ENCODE measurements at places on chromosomes 2 and 18. TPM values are rescaled to one million over a fixed set of nuclear protein-coding genes. Genes with fewer than 3 reads are reported as not detected.

DNA sequence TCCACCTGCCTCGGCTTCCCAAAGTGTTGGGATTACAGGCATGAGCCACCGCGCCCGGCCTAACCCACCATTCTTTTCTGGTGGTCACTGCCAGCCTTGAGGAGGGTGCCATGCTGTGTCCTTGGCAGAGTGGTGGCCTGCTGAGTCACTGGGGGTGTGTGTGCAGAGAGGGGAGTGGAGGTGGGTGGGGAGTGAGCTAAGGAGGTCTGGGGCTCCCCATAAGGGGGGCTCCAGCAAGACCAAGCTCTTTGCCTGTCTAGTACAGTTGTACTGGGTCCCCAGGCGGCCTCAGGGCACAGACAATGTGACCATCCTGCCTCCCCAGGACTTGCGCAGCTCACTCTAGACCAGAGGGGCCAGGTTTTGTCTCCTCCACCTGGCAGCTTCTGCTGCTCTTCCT, 36.1 kb downstream of the LAMA3 start:
- DNase-seq: no peak

Gene FAM210A
- total RNA-seq: 13.4 TPM

DNA sequence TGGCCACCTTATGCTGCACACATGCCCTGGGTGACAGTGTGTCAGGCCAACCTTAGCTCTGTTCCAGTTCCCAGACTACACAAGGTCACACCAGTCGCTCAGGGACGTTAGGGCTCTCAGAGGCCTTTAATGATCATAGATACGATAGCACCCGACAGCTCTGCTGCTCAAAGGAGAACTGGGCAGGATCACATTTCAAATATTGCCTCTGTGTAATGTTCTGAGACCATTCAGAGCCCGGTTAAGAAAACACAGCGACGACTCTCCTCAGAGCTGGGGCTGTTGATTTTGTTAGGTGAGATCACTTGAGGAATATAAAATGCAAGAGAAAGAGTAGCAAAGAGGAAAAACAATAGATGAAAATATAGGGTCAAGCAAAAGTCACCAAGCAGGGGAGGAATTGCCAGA, 166.6 kb upstream of the TANK start:
- no peak for DNase-seq

DNA sequence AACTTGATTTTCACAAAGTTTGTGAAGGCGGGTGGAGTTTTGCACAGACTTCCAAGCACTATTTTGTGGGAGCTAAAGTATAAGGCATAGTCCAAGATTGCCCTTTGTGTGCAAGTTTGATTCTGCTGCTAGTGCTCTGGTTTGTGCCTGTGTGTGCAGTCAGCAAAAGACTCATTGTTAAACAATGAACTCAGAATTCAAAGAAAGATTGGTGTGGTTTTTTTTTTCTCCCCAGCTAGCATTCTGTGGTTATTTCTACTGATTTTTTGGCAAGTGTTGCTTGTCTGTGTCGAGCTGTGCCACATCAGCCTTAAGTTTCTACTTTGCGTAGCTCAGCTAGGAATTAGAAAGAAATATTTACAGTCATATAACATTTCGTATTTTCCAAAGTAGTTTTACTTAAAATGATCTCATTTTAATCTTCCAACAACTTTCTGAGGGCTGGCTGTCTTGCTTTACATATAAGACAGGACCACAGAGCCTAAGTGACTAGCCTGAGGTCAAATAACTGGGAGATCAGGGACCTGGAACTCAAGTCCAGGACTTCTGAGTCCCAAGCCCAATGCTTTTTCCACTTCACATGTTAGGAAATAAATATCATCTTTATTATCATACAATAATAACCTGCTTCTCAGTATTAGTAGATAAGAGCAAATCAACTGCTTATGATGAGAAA, 69.8 kb downstream of the BABAM2 start:
- peak; percentile 62 for DNase-seq

- DNase-seq: no peak
These were observed 394.6 kb upstream of the SETBP1 start for GRCh38 chr18:44286049-44286448.

DNA sequence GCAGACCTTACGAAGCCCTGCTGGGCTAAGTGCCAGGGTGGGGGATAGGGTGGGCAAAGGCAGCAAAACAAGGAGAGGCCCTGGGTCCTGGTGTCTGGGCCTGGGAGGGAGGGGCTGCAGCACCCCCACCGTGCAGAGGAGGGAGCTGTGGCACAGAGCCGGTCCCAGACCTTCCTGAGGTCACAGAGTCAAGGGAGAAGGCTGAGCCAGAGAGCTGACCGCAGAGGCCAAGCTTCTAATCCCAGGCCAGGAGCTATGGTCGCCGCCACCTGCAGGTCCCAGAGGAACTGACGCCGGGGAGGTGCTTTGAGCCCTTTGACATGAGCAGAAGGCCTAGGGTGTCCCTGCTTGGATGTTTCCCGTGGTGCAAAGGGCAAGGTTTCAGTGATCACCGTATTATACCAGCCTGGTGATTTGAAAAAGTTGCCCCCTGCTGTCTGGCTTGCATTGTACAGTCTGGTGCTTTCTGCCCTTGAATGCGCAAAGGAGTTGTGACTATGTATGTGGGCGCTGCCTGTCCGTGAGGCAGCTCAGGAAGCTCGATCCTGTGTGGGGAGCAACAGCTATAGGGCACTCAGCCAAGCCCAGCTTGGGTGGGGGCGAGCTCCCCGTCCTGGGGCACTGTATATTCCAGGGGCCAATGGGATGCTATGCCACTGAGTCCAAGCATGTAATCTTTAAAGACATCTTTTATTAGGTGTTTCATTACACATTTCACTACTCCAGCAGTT, 44.3 kb downstream of the EDAR start:
- DNase-seq: no peak

Gene ANKRD30B
- 0.17 TPM for total RNA-seq

GRCh38 chr2:145692971-145693478, 1173.1 kb upstream of the ZEB2 start:
- DNase-seq: peak; percentile 93

Gene EGR4
- total RNA-seq: 0.07 TPM

- no peak for DNase-seq
These were observed 71.1 kb downstream of the BIRC6 start for GRCh38 chr2:32427672-32428610.

Gene LTBP1
- total RNA-seq: 43.9 TPM

Gene ROCK2
- 22.2 TPM for total RNA-seq

- no peak for DNase-seq
These were observed 29.6 kb upstream of the PXDN start for GRCh38 chr2:1773883-1774282.

GRCh38 chr2:50564766-50565165, 467.2 kb downstream of the NRXN1 start:
- DNase-seq: no peak

Gene PAPOLG
- total RNA-seq: 12.6 TPM

GRCh38 chr2:62196278-62196901, 475 bp downstream of the B3GNT2 start:
- no peak for DNase-seq

DNA sequence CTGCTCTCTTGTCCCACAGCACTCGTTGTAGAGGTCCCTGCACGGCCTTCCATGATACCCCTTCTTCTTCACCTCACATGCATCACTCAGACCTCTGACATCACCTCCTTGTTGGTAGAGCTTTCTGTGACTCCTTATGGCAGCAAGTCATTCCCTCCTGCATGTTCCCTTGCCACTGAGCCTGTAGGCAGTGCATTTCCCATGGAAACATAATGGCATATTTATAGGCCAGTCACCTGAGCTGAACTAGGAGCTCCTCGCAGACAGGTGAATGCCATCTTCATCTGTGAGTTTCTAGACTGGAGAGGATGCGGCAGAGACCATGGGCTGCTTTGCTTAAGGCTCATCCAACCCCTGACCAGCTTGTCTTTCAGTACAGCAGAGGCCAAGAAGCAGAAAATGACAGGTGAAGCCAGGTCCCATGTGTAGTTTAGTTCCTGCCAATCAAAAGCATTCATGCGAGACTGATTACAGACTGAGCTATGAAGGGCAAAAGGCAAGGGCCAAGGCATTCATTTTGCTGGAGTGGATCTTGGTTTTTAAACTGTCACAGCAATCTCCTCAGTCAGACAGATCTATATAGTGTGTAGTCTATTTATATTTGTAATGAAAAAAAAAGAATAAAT, 59.4 kb upstream of the NEDD4L start:
- DNase-seq: no peak

Gene FEV
- not detected for total RNA-seq

GRCh38 chr2:241217320-241218031, 29.0 kb downstream of the ANO7 start:
- no peak for DNase-seq

GRCh38 chr2:208948073-208948472, 475.8 kb upstream of the MAP2 start:
- DNase-seq: no peak

Gene POTEF
- not detected for total RNA-seq

Gene POTEJ
- total RNA-seq: not detected
